ENCODE measurements at places on chromosomes 4 and X.

- peak; percentile 25 for DNase-seq
These were observed 674 bp downstream of the SEC24B start for GRCh38 chr4:109434007-109434971.

DNA sequence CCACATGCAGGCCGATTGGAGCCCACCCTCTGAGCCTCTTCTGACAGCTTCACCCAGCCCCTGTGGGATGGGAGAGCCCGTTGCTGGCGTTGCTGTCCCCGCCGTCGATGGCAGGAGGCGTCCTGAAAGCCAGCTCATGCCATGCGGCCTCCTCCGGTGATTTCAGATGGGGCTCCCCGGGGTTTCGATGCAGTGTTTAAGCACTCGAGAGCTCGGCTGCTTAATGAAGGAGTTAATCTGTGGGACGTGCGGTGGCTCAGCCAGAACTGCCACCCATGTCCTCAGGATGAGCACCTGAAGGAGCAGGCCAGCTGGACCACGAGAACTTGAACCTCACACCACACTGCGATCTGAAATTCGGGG, 95.6 kb downstream of the SORCS2 start:
- no peak for DNase-seq

GRCh38 chr4:175127314-175127713, 209.2 kb downstream of the ADAM29 start:
- DNase-seq: no peak

DNA sequence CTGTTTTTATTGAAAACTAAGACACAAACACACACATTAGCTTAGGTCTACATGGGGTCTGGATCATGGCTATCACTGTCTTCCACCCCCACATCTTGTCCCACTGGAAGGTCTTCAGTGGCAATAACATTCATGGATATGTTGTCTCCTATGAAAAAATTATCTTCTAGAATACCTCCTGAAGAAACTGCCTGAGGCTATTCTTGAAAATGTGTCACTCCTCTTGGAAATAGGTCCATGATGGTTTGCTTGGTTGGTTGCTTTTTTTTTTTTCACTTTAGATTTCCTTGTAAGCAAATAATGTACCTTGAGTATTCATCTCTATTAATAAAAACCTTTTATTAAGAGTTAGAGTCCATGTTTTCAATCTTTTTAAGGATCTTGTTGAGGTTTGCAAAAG, 195.3 kb upstream of the PDE5A start:
- DNase-seq: no peak

GRCh38 chr4:4601803-4602369, 60.0 kb upstream of the STX18 start:
- DNase-seq: no peak

GRCh38 chrX:128650326-128650725, 598.1 kb upstream of the ACTRT1 start:
- no peak for DNase-seq

GRCh38 chr4:162352580-162353107, 188.8 kb upstream of the FSTL5 start:
- DNase-seq: no peak

- no peak for DNase-seq
These were observed 23.3 kb upstream of the BCOR start for GRCh38 chrX:40120838-40121580.

GRCh38 chr4:38752372-38752940, 30.3 kb downstream of the TLR10 start:
- peak; percentile 62 for DNase-seq

- DNase-seq: no peak
These were observed 296 bp upstream of the ADGRL3 start for GRCh38 chr4:61199873-61200186.

DNA sequence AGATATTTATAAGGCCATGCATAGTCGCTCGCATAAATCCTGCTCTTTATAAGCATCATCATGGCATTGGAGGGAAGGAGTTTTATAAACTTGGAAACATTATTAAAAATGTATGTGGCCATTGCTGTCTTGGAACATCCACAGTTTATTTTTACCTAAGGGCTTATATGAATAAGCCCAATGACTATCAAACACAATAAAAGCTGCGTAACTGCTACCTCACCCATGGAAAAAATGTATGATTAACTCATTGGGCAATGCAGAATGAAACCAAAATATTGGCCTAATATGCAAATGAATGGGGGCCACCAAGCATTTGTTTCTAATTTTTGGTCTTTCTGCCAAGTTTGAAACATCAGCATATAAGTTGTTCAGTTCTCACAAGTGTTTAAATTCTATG, 19.1 kb downstream of the GEMIN8 start:
- DNase-seq: no peak

- DNase-seq: no peak
These were observed 128.4 kb downstream of the REELD1 start for GRCh38 chr4:146342600-146343192.

DNA sequence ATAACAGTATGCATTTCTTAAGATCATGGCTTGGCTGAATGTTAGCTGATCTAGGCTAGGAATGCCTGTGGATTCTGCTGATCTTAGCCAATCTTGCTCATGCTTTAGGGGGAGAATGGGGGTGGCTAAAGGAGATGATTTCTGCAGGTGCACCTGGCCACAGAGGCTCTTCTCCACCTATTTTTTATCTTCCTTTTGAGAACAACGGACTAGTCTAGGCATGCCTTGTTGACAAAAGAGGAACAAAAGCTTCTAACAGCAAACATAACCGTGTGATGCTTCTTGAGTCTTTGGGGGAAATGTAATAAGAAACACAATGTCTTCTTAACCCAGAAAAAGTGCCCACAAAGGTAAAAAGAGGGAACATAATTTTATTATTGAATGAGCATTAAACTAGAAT, 743.5 kb downstream of the ARAP2 start:
- no peak for DNase-seq

DNA sequence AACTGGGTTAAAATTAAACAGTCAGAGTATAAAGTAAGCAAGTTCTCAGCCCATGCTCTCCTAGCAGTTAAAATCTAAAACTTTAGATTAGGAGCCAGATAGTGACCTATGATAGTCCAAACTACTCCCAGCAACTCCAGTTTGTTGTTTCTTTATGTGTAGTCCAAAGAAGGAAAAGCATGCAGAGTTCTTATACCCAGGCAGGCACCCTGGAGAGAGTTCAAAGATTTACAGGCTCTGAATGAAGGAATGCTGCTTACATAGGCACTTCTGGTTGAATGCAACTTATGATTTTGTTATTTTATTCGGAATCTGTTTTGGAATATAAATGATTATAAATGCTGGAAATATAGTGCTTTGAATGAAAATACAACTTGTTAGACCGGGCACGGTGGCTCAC, 67.2 kb downstream of the GPAT3 start:
- no peak for DNase-seq

GRCh38 chr4:3700223-3700622, 66.0 kb upstream of the ADRA2C start:
- DNase-seq: no peak

- no peak for DNase-seq
These were observed 42.5 kb downstream of the RAB40AL start for GRCh38 chrX:102979536-102979935.

GRCh38 chrX:76183289-76184049, 10.6 kb downstream of the PBDC1 start:
- no peak for DNase-seq

- no peak for DNase-seq
These were observed 140.5 kb downstream of the LRBA start for GRCh38 chr4:150874338-150875226.

DNA sequence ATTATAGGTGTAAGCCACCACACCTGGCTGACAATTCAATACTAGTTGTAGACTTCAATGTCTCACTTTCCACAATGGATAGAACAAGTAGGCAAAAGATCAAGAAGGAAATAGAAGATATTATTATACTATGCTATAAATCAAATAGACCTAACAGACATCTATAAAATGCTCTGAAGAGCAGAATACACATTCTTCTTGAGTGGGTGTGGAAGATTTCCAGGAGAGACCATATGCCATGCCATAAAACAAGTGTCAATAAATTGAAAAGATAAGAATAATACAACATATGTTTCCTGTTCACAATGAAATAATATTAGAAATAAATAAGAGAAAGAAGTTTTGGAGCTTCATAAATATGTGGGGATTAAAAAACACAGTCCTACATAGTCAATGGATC, 179.3 kb upstream of the AMOT start:
- DNase-seq: no peak

DNA sequence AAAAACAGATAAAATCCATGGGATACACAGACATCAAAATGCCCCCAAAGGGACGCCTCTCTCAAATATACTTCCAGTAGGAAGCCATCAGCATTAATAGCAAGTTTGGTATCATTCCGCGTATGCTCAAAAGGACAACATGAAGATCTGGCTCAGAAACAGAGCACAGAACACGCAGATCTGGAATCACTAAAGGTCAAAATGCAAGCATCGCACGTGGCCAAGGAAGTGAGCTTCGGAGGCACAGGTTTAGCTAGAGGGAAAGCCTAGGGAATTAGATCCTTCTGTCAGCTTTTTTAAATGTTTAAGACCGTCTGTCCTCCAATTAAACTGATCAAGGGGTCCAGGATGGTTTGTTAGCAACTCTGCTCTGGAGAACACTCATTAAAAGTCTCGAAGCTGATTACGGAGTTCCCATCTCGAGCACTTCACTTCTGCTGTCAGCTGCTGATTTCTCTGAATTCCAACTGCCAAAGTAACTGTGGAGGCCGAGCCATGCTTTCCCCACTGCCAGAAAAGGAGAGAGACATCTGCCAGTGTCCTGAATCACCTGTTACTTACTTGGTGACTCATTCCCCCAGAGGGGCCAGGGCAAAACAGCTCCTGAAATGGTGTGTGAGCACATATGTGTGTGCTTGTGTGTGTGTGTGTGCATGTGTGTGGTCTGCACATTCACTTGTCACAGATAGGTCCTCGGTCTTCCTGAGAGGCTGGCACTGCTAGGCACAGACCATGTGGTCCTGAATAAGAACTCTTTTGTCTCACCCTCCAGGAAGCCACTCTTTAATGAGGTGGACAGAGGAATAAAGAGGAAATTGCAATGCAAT, 177.7 kb upstream of the PPARGC1A start:
- no peak for DNase-seq
